ENCODE measurements at places on chromosomes 1 and 21.

DNA sequence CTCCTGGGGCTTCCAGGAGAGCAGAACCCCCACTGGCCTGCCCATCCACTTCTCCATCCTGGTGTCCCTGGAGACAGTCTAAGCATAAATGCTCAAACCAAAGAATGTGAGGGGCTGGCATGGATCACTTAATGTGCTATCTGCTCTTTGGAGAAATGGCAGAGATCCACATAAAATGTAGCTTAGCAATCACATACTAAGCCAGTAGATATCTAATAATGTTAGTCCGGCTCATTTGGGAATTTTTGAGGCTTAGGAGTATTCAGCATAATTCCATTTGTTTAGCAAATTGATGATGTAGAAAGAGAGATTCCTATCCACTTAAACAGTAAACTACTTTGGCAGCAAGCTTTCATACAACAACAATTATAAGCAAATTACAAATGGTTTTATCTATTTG lies 90.7 kb downstream of the TENT5C start:
- DNase-seq: no peak

DNA sequence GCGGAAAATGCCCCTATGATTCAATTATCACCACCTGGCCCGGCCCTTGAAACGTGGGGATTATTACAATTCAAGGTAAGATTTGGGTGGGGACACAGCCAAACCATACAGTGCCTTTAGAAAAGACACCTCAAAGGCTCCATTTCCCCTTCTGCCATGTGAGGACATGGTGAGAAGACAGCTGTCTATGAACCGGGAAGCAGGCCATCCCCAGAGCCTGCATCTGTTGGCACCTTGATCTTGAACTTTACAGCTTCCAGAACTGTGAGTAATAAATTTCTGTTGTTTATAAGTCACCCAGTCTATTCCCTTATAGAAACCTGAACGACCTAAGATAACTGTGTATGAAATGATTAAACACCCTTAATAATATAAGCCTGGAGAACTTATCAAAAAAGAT lies 61.6 kb downstream of the KIFAP3 start:
- DNase-seq: no peak

DNA sequence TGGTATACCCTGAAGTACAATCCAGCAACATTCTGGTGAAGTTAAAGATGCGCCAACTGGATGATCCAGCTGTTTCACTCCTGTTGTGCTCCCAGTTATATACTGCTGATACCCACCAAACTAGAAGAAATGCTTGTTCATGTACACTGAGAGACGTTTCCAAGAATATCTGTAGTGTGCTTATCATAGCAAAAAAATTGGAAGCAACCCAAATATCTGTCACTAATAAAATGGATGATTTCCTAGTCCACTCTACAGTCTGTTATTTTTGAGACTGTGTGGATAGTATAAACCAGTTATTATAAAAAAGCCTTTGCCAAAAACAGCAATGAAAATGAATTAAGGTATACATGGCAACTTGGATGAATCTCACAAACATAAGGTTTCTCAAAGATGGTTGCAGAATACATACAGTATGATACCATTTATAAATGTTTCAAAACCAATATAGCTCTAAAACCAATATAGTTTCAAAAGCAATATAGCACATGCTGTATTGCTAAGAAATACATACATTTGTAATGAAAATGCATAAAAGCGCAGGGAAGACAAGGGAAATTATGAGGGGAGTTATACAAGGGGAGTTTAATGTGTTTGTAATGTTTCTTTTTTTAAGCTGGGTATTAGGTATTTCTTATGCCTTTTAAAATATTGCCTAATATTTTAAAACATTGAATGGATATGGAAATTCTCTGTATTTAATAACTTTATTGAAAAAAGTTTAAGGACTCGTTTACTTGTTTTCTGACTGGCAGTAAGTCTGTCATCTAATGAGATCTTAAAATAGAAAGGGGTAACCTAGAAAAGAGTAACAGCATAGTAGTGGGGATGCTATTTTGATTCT lies 36.5 kb downstream of the GPSM2 start:
- DNase-seq: no peak

DNA sequence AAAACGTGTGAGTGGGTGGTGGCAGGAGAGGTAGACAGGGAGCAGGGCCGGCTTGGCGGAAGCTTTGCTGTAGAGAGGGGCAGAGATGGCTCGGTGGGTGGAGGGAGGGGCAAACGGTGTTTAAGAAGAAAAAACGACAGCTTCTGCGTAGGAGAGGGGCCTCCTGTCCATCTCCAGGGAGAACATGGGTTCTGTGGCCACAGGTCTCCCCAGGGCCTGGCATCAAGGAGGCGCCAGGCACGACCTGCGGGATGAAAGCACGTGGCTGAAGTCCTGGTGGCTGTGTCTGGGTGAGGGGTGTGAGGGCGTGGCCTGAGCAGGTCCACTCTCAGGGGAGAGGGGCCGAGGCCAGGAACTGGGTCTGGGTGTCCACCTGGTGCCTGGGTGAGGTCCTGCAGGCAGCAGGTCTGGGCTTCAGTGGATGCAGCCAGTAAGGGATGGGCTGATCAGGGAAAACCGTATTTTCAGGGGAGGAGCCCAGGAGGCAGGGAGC lies 940 bp upstream of the PRKCZ start:
- no peak for DNase-seq

GRCh38 chr1:159707472-159708260 lies 6.7 kb downstream of the CRP start:
- no peak for DNase-seq

GRCh38 chr1:175976865-175977642 lies 230.0 kb downstream of the COP1 start:
- DNase-seq: no peak

- no peak for DNase-seq
Measured at GRCh38 chr1:71028981-71029380, 18.6 kb downstream of the PTGER3 start.

DNA sequence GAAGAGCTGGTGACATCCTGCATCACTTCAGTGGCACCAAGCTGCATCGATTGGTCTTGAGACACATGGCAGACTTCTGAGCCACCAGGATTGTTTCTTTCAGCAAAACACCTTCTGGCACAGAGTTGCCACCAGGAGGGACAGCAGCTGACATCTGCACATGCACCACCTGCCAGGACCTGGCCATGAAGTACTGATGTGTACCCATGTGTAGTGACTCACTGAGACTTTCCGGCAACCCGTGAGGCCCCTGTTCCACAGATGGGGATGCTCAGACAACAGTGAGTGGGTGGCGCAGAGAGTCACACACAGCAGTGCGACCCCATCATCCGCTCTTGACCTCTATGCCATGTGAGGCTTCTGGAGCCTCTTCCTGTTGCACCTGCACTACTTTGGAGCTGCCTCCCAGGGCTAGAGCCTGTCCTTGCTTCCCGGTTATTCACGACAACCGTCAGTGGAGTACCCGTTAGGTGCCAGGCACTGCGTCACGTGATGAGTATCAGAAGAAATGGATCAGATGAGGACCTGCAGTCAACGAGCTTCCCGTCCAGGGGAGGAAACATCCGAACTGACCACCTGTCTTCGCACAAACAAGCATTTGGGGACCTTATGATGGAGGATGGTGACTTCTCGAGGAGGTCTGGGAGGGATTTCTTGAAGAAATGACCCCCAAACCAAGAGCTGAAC lies 80.5 kb upstream of the VAMP3 start:
- no peak for DNase-seq

DNA sequence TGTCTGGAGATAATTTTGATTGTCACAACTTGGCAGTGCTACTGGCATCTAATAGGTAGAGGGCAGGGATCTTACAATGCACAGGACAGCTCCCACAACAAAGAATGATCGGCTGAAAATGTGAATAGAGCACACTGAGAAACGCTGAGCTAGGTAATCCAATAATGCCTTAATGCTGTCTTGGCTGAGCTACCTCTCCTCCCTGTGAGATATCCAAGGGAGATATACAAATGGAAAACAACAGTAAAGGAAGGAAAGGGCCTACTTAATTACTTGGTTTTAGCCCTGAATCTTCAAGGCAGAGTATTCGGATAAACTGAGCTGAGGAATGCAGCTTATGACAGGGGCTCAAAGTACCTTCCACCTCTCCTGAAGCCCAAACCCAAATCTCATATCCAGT lies 2.9 kb downstream of the DNASE2B start:
- DNase-seq: no peak

GRCh38 chr1:5951846-5952410 lies 40.3 kb downstream of the NPHP4 start:
- no peak for DNase-seq

DNA sequence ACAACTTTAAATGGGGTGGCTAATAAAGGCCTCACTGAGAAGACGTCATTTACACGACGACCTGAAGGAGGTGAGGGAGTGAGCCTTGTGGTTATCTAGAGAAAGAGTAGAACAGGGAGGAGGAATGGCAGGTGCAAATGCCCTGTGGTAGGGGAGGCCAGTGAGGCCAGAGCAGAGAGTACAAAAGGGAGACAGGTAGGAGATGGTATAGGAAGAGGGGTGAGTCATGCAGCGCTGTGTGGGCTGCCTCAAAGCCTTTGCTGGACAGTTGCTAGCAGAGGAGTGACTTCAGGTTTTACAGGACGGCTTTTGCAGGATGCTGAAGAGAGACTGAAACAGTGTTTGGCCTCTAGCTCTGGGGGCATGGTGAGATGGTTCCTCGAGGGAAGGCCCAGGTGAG lies 116.0 kb downstream of the IER5 start:
- no peak for DNase-seq

GRCh38 chr1:81551946-81552345 lies 248.8 kb upstream of the ADGRL2 start:
- no peak for DNase-seq

DNA sequence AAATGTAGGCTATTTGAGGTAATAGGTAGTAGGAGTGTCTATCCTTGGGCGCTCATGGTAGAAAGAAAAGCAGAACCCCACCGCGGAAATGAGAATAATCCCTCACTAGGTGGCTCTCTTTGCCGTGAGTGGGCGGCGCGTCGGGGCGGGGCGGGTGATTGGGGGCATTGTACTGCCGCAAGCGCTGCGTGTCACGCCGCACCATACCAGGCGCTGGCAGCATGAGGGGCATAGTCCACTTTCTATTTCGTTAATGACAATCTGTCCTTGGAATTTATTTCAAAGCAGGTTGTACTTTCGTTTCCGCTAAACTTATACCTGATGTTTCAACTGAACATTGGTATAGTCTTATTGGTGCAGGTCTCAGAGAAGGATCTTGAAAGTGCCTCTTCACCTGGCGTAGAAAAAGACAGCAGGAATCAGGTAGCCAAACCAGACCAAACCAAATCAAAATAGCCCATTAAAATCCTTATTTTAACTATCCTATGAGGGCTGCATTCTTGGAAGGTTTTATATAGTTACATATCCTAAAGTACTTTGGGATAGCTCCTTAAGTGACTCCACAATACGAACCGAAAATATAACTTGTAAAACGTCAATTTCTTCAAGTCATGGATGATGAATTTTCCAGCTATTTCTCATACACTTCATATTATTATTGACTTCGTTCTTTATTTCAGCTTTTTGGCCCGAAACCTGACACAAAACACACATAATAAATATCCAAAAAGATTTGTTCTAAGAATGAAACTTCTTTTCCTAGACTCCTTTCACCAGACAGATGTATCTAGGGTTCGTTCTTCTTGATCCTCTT lies 1.9 kb upstream of the SMG7 start:
- DNase-seq: peak; percentile 88

DNA sequence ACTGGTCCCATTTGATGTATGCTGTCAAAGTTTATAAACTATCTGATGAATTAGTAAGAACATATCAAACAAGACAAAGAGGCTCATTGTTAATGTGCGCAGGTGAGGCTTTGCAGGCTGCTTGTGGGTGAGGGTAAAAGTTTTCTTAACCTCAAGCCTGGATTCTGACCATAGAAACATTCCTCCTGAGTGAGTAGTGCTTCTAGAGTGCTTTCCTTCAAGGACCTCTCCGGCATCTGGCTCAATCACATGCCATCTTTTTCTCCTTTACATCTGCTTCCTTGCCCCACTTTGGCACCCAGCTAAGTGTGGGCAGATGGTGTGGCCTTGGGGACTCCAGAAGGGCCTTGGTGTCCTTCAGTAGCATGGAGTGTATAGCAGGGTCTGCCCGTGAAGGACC lies 104.0 kb downstream of the ROR1 start:
- no peak for DNase-seq

DNA sequence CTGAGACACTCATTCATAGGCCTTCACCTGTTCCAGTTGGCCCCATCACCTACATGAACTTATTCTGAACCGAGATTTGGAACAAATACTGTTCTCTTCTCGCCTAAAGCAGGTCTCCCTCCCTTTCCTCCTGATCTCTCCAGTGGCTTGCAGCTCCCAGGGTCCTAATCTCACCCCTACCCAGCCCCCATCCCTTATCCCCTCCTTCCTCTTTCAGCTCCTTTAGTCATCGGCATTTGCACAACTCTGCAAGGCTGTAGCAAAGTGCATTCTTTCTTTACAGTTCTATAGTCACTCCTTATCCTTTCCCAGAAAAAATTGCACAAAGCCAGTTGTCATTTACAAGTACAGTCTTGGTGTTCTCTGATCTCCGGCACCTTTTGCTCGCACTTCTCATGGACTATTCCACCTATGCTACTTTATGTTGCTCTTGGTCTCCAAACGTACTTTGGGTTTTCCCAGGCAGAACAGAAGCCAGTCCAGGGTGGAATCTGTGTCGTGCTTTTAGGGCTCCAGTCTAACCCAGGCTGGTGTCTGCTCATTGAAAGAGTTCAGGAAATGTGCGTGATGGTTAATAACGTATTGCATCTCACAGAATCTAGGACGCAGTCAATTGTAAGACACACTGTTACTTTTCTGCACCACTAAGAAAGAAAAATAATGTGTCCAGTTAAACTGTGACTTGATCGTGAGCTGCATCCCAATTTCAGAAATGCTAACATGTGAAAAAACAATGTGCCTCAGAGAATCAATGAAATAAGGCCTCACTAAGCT lies 965 bp downstream of the ABCA4 start:
- no peak for DNase-seq

DNA sequence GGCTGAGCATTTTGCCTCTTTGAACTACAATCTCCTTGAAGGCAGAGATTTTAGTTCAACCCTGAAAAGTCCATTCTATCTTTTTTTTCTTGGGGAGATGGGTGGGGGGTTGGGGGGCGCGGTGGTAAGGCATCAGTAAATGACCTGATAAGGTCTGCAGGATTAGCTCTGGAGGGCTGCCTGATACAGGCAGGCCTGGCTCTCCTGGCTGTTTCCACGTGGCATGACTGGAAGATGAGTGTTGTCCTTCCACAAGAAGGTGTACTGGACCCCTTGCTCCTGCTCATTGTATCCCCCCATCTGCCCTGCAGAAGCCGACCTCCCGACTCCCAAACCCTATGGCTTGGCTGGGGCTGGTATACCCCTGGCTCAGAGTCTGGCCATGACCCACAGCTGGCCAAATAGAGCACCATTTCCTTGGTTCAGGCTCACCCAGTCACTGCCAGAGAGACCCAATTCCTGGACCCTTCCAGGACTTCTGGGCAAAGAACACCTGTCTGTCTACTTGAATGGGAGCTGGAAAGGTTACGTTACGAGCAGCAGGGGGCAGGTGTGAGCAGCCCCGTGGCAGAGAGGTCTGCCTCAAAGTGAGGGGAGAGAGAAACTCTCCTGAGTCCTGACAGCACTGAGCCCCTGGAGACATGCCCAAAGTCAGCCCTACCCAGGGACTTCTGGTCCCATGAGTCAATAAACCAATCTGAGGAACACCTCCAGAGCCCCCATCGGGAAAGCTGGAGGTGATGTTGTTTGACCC lies 17.0 kb downstream of the DHRS3 start:
- no peak for DNase-seq

GRCh38 chr1:171902527-171902926 lies 61.2 kb downstream of the DNM3 start:
- no peak for DNase-seq

All from Ammon's horn (tissue), 1 donor.